ENCODE measurements at places on chromosomes 3 and 15. TPM values are rescaled to one million over a fixed set of nuclear protein-coding genes. Genes with fewer than 3 reads are reported as not detected.

- no peak for DNase-seq
Observed at GRCh38 chr15:101108791-101109190, 143.1 kb downstream of the CHSY1 start.

- no peak for DNase-seq
Observed at GRCh38 chr3:151838574-151839312, 24.8 kb downstream of the AADAC start.

DNA sequence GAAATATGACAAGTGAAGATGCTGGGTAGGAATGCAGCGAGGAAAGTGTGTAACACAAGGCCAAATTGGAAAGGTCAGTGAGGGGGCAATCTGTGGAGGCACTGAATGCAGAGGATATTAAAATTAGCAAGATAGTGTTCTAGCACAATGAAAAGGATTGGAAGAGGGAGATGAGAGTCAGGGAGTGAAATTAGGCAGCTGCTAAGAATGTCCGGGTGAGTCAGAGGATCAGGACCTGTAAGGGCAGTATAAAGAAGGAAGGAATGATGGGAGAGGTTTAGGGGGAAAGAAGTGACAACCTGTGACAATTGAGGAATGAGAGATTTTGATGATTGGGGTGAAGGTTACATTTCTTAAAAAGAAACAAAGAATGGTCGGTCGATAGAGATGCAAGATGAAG is 103.5 kb downstream of the UBE3A start:
- no peak for DNase-seq

CGNL1 gene
- 0.35 TPM for total RNA-seq

SLC22A14 gene
- 0.14 TPM for total RNA-seq

SPINK8 gene
- not detected for total RNA-seq

RTF1 gene
- total RNA-seq, result 29.0 TPM

DNA sequence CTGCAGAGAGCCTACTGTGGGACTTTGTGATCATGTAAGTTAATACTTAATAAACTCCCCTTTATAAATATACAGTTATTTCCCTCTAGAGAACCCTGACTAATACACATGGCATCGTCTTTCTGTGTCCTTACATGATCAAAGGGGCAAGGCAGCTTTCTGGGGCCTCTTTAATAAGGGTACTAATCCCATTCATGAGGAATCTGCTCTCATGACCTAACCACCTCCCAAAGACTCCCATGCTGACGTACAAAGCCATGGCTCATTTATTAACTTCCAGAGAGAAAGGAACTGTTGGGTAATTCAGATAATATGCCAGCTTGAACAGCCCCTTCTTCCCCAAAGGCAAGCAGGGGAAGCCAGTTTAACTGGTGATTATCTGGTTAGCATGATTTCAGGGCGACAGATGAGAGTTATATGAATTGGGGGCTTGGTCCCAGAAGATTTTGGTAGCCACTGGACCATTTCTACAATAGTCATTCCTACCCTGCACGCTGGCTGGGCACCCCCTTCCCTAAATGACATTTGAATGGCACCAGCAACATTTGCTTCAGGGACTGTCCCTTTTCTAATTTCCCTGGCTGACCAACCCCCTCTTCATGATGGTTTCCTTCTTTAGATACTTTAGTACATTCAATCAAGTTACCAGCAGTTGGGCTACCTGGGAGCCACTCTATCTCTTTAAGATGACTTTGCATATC is 83.6 kb upstream of the C3orf80 start:
- DNase-seq, result no peak

Data from foreskin keratinocyte (primary cell).